T follicular helper cell (primary cell): ENCODE measurements at places on chromosomes 2 and 18.

GRCh38 chr2:112050316-112050715 lies 4.8 kb upstream of the TMEM87B start:
- no peak for DNase-seq

- DNase-seq = no peak
These were observed 656.1 kb downstream of the RNF144A start for GRCh38 chr2:7573166-7573825.

GRCh38 chr2:170610615-170611014 lies 104.5 kb upstream of the SP5 start:
- DNase-seq = no peak

DNA sequence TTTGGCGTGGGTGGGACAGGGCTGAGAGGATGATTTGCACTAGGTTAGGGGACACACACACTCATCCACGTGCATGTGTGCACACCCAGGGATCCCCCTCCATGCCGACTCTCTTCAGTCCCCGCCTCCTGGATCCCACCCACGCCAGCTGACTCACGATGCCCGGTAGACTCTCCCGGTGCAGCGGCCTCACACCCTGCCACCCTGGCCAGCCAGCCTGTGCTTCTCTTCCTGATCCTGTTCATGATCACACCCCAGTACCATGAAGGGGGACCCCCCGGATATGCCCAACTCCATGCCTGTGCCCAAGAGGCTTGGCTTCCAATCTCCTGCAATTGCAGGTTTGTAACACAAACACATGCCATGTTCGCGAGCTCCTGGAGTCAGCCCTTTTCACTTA lies 157.8 kb upstream of the HDAC4 start:
- DNase-seq = no peak

GRCh38 chr2:64246962-64247361 lies 102.7 kb upstream of the PELI1 start:
- DNase-seq = no peak

DNA sequence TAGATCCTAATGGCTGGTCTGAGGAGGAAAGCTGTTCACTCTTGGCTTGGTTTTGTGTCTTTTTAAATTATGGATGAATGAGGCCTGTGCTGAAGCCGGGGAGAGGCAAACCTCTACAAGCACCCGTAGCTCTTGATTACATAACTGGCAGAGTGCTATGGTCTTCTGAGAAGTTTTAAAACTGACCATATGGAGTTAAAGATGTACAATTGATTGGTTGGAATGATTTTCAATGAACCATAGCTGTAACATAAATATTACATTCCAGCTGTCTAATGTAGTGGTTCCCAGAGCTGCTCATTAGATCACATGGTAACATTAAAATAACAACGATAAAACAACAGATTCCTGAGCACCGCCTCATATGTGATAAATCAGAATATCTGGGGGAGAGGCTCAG lies 71.1 kb upstream of the MAP4K3 start:
- no peak for DNase-seq

- no peak for DNase-seq
These were observed 127.3 kb upstream of the ERBB4 start for GRCh38 chr2:212665948-212666347.

GRCh38 chr2:33210626-33211025 lies 263.9 kb downstream of the LTBP1 start:
- no peak for DNase-seq

DNA sequence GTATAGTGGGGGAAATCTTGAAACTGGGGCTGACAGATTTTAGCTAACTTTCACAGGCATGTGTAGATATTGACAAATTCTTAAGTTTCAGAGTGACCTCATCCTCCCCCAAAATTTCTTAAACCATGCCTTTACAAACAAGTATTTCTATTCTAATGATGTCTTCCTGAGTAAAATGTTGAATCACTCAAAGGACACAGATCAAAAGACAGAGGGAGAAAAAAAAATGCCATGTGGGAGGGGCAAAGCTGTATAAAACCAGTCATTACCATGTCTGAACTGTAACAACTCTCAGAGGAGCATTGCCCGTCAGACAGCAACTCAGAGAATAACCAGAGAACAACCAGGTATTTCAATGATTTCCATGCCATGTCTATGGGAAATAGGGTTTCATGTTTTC lies at the start of gene SERPINB2:
Gene SERPINB2, plus strand, starts transcription at position 282 of the 400 bp plus-strand sequence. CDS start 3,740 bp downstream, outside the sequence.
- DNase-seq = no peak

GRCh38 chr2:218286570-218287459 lies 5.5 kb downstream of the TMBIM1 start:
- DNase-seq = peak; percentile 74

DNA sequence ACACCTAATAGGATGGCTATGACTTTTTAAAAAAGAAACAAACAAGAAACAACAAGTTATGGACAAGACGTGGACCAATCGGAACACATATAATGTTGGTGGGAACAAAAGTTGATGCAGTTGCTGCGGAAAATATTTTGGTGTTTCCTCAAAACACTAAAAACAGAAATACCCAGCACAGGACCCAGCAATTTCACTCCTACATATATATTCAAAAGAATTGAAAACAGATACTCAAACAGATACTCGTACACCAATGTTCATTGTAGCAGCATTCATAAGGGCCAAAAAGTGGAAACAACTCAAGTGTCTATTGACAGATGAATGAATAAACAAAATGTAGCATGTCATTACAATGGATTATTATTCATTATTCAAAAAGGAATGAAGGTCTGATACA lies 12.1 kb downstream of the CCDC141 start:
- DNase-seq = no peak

DNA sequence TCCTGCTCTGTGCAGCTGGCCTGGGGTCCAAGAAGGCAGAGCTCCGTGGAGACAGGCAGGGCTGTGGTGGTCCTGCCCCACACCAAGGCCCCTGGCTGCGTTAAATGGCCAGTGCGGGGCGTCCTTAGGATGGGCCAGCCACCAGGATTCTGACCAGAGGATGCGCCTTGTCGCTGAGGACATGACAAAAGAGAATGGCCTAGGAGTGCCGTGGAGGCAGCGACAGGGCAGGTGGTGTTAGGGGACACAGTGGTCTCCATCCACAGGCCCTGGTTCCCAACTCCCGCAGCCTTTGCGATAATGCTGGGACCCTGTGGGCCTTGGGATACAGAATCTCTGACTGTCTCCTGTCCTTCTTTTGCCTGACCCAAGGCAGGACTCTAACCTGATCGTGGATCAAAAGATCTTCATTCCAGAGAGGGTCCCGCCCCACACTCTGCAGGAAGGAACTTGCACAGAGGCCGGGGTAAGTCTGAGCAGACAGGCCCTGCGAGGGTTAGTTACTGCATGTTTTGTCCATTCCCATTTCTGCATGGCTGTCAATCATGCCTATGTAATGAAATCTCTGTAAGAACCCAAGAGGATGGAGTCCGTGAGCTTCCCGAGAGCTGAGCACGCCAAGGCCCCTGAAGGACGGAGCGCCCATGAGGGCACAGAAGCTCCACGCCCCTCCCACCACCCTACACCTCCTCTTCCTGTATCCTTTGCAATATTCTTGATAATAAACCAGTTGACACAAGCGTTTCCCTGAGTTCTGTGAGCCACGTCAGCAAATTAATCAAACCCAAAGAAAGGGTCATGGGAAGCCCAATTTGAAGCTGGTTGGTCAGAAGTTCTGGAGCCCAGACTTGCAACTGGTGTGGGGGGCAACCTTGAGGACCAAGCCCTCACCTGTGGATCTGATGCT lies 251.5 kb upstream of the SALL3 start:
- no peak for DNase-seq

DNA sequence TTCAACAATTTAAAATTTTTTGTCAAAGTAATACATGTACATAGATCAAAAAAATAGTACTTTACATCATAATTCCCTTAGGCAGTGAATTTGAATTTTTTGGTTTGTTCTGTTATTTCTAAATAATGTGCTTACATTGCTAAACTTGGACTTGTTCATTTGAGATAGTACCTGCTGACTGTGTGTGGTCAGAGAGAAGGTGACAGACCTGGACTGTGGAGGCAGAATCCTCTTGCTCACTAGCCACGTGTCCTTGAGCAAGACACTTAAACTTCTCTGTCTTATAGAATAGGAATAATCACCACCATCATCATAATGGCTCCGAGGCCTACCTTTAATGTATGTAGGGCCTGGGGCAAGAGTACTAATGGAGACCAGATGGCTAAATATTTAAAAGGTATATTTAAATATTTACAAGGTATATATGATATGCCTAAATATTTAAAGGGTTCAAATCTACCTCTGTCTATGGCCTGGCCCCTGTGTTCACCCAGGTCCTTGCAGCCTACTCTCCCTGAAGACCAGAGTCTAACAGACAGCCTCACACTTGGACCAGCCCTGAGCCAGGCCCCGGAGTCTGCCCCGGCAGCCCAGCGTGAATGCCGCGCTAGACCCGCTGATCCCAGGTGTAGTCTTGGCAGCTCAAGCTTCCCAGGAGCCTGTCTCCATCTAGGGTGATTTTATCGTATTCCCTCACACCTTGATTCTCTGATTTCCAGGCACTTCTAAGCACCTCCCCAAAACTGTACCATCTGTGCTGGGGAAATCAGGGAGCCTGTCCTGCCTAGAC lies 33.5 kb downstream of the ZNF532 start:
- DNase-seq = no peak

GRCh38 chr2:216219861-216220260 lies 110.7 kb downstream of the XRCC5 start:
- no peak for DNase-seq

DNA sequence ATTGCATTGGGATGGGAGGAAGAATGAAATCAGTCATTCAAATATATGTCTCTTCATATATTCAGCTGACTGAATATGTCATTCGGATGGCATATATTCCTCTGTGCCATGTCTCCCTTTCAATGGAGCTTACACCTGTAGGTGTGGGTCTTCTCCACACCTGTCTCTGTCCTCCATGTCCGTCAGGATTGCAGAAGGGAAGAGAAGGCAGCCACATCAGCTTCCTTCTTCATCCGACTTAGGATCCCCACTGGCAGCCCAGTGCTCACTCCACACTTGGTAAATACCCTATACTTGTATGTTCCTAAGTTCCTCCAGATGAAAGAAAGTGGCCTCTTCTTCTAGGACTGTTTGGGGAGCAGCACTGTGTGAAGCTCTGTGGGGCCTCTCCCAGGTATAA lies 250.1 kb downstream of the BCL2 start:
- DNase-seq = no peak

GRCh38 chr2:69060938-69061501 lies 48.0 kb downstream of the ANTXR1 start:
- no peak for DNase-seq

- no peak for DNase-seq
These were observed 41.9 kb upstream of the SCN9A start for GRCh38 chr2:166417669-166418068.

DNA sequence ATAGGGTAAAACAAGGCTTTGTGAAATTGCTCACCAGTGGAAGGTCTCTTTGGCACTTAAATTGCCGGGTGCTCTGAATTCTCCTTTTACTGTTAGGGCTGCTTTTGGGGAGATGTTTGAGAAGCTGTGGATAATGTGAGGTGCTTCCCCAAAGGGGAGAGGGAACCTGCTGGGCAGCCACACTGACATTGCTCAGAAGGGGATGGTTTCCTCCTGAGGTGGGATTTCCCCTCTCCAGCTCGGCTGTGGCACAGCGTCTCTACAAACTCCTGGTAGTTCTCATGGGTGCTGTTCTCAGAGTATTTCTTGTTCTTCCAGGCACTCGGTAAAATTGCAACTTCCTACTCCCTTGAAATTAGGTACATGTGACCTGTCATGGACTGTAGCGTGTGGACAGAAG lies 124.2 kb downstream of the LPIN1 start:
- DNase-seq = no peak

DNA sequence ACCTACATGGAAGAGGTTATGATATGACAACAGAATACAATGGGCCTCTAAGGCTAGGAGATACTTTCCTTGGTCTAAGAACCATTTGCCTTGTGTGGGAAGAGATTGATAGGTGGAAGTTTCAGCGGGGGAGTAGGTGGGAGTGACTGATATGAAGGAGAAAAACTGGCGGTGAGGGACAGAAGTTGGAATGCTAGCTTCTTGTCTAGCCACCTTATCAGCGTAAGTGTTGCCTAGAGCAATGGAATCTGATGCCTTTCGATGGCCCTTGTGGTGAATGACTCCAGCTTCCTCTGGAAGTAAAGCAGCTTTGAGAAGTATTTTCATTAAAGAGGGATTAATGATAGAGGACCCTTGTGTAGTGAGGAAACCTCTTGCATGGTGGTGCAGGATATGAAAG lies 121.3 kb upstream of the GULP1 start:
- no peak for DNase-seq

GRCh38 chr2:238021327-238021726 lies 39.5 kb upstream of the SCLY start:
- DNase-seq = no peak

DNA sequence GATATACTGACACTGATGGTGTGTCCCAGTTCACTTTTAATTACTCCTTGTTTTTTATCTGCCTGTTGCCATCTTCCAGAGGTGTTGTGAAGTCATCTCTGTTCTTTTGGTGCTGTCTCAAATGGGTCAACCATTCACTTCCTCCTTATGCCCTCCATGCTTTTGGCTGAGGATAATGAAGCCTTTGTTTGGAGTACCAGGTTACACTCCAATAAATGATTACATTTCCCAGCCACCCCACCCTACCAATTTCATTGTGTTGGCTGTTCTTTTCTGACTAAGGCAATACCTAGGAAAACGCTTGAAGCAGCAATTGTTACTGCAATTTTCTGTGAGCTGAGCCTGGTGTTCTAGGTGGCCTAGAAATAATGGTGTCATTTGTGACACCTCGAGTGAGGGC lies 29.8 kb upstream of the ACTG2 start:
- DNase-seq = no peak

DNA sequence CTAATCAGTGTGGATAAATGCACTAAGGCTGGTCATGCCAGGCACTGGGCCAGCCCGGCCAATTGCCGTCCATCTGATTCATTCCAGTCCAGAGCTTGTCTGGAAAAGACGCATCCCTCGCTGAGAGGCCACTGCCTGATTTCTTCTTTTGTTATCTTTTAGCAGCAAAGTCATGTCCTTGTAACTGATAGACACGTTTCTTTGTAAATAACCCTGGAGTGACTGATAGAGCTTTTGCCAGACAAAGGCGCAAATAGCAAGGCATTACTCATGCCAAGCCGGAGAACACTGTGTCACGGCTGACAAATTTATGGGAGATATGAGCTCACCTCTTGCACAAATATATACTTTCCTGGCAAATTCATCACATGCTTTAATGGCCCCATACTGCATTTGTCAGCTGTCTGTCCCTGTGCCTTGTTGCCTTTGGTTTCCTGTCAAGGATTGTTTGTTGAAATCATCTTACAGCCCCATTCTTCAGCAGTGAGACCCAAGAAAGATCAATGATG lies 164.4 kb downstream of the ETAA1 start:
- no peak for DNase-seq

- DNase-seq = no peak
These were observed 619.0 kb downstream of the SLC4A3 start for GRCh38 chr2:220246386-220246785.

- no peak for DNase-seq
These were observed 191.1 kb downstream of the IKZF2 start for GRCh38 chr2:212960336-212960735.
